ENCODE measurements at places on chromosomes 11 and 22. TPM values are rescaled to one million over a fixed set of nuclear protein-coding genes. Genes with fewer than 3 reads are reported as not detected.

GRCh38 chr11:665704-666281 is 28.7 kb downstream of the DRD4 start:
- H3K27me3 ChIP-seq, result no peaks in the 10 kb centered on the region
- no peaks in the 10 kb centered on the region for H3K4me1 ChIP-seq
- no peak for DNase-seq
- H3K4me3 ChIP-seq, result no peak overlapping the region
- H3K36me3 ChIP-seq, result peaks cover 15% of the 10 kb centered on the region
- H3K27ac ChIP-seq, result no peak overlapping the region

GRCh38 chr11:25432376-25432775 is 899.6 kb upstream of the ANO3 start:
- no peaks in the 10 kb centered on the region for H3K4me1 ChIP-seq
- no peaks in the 10 kb centered on the region for H3K27me3 ChIP-seq
- no peak overlapping the region for H3K4me3 ChIP-seq
- H3K36me3 ChIP-seq, result no peaks in the 10 kb centered on the region
- DNase-seq, result no peak

GRCh38 chr11:29251738-29252137 is 765.1 kb downstream of the KCNA4 start:
- H3K27me3 ChIP-seq, result no peaks in the 10 kb centered on the region
- H3K4me1 ChIP-seq, result no peaks in the 10 kb centered on the region
- no peak overlapping the region for H3K27ac ChIP-seq
- no peak for DNase-seq

- no peaks in the 10 kb centered on the region for H3K4me1 ChIP-seq
- no peak overlapping the region for H3K4me3 ChIP-seq
- no peaks in the 10 kb centered on the region for H3K27me3 ChIP-seq
- DNase-seq, result no peak
- H3K27ac ChIP-seq, result no peak overlapping the region
Observed at GRCh38 chr11:29879560-29879959, 137.3 kb downstream of the KCNA4 start.

- H3K27ac ChIP-seq, result peak overlapping the region; percentile 80
- H3K4me3 ChIP-seq, result peak overlapping the region; percentile 93
- H3K36me3 ChIP-seq, result peaks cover 9% of the 10 kb centered on the region
- peak; percentile 42 for DNase-seq
Observed at GRCh38 chr11:119316016-119316728, 758 bp downstream of the MCAM start.

GRCh38 chr22:18075720-18076497 is 1.9 kb upstream of the PEX26 start:
- peaks cover 21% of the 10 kb centered on the region for H3K4me1 ChIP-seq
- no peaks in the 10 kb centered on the region for H3K27me3 ChIP-seq
- H3K36me3 ChIP-seq, result no peaks in the 10 kb centered on the region
- no peak overlapping the region for H3K4me3 ChIP-seq
- DNase-seq, result peak; percentile 92
- H3K27ac ChIP-seq, result no peak overlapping the region

GRCh38 chr11:11983427-11983826 is 25.0 kb downstream of the DKK3 start:
- DNase-seq, result no peak
- H3K27me3 ChIP-seq, result no peaks in the 10 kb centered on the region
- no peak overlapping the region for H3K4me3 ChIP-seq
- H3K27ac ChIP-seq, result no peak overlapping the region
- H3K36me3 ChIP-seq, result peaks cover 2% of the 10 kb centered on the region

- H3K4me1 ChIP-seq, result peaks cover 14% of the 10 kb centered on the region
- no peaks in the 10 kb centered on the region for H3K27me3 ChIP-seq
- H3K27ac ChIP-seq, result no peak overlapping the region
- no peak overlapping the region for H3K4me3 ChIP-seq
- no peaks in the 10 kb centered on the region for H3K36me3 ChIP-seq
Observed at GRCh38 chr11:45213316-45213665, 66.9 kb downstream of the PRDM11 start.

- no peak overlapping the region for H3K27ac ChIP-seq
- H3K36me3 ChIP-seq, result no peaks in the 10 kb centered on the region
- no peaks in the 10 kb centered on the region for H3K27me3 ChIP-seq
- no peaks in the 10 kb centered on the region for H3K4me1 ChIP-seq
- DNase-seq, result no peak
- H3K4me3 ChIP-seq, result no peak overlapping the region
Observed at GRCh38 chr22:46114518-46115387, 35.6 kb upstream of the PPARA start.

DNA sequence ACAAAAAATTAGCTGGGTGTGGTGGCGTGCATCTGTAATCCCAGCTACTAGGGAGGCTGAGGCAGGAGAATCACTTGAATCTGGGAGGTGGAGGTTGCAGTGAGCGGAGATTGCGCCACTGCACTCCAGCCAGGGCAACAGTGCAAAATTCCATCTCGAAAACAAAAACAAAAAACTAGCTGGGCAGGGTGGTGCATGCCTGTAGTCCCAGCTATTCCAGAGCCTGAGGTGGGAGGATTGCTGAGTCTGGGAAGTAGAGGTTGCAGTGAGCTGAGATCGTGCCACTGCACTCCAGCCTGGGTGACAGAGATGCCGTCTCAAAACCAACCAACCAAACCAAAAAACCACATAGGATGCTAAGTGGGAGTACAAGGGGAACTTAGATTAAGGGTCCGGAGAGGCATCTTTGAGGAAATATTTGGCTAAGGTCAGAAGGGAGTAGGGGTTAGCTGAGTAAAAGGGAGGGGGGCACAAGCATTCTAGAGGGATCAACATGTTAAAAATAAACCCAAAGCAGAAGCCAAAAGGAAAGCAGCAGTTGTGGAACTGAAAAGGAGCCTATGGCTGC is 10.2 kb downstream of the PHF5A start:
- no peak for DNase-seq
- H3K36me3 ChIP-seq, result peaks cover 14% of the 10 kb centered on the region
- H3K4me1 ChIP-seq, result no peaks in the 10 kb centered on the region
- no peaks in the 10 kb centered on the region for H3K27me3 ChIP-seq
- H3K4me3 ChIP-seq, result no peak overlapping the region

DNA sequence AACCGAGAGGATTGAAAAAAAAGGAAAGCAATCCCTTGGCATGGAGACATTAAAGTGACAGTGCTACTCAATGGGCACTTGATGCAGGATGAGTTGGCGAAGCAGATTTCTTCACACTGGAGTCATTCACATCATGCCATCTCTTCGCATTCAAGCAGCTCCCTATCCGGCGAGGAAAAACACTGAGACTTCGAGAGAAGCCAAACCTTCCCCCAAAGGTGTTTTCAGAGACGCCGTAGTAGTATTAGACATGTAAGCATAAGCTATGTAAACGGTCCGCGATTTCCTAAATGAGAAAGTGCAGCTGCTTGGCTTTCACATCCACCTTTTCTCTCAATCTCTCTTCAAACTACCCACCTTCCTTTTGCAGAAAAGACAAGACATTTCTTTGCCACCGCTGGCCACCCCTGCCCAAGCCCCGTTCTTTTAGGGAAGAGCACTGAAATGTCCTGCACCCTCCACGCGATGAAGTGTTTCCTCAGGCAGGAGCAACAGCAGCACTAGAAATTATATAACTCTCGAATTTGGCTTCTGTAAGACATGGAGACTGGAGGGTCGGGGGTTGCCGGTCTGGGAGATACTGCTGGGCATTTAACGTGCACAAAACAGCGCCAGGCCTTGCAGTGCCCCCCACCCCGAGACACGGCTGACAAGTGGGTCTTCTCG is at the start of gene DLG2:
DLG2 (minus strand) TSS at position 13 of the 666 bp plus-strand sequence.
- peak; percentile 55 for DNase-seq
- H3K36me3 ChIP-seq, result peaks cover 4% of the 10 kb centered on the region
- peaks cover 16% of the 10 kb centered on the region for H3K4me1 ChIP-seq
- peaks cover 2% of the 10 kb centered on the region for H3K27me3 ChIP-seq
- peak within 1 kb of the TSS; percentile 69 for H3K4me3 ChIP-seq

- no peak overlapping the region for H3K27ac ChIP-seq
- H3K4me1 ChIP-seq, result peaks cover 31% of the 10 kb centered on the region
- no peaks in the 10 kb centered on the region for H3K27me3 ChIP-seq
- H3K36me3 ChIP-seq, result no peaks in the 10 kb centered on the region
- no peak overlapping the region for H3K4me3 ChIP-seq
Observed at GRCh38 chr22:19527861-19528417, 3.7 kb upstream of the CLDN5 start.

DNA sequence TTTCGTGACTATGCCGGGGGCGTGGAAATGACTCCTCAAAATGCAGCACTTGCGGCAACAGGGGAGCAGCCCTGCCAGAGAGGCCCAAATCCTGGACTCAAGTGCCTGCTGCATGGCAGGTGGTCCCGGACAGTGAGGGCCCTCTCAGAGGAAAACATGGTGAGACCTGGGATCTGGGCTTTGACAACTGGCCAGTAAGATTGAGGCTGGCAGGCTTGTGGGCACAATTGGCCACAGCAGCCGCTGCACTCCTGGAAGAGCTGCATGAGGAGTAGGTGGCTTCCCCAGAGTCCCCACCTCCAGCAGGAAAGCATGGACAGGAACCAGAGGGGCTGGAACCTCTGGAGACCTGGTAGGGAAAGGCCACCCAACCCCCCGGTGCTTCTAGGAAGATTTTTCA is 13.4 kb downstream of the LINC01488 start:
- DNase-seq, result no peak
- peaks cover 29% of the 10 kb centered on the region for H3K4me1 ChIP-seq
- H3K27ac ChIP-seq, result peak overlapping the region; percentile 72
- H3K4me3 ChIP-seq, result no peak overlapping the region

DNA sequence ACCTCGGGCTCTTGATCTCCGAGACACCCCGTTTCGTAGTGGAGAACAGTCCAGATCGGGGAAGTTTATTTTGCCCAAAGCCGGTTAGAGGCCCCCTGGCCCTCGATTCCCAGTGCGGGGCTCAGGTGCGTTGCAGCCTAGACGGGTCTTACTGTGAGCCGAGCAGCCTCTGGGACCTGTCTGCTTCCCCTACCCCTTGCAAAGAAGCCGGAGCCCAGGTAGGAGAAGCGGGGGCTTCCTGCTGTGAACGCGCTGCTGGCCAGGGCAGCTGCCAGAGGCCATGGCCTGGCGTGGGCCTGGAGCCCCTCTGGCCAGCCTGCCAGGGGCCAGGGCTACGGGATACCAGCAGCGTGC is 621 bp downstream of the TSPO start:
- peak overlapping the region; percentile 52 for H3K4me3 ChIP-seq
- peak overlapping the region; percentile 39 for H3K27ac ChIP-seq
- H3K4me1 ChIP-seq, result peaks cover 3% of the 10 kb centered on the region
- H3K27me3 ChIP-seq, result no peaks in the 10 kb centered on the region
- DNase-seq, result peak; percentile 16
- no peaks in the 10 kb centered on the region for H3K36me3 ChIP-seq

GRCh38 chr22:45896153-45896951 is 80.6 kb downstream of the WNT7B start:
- no peaks in the 10 kb centered on the region for H3K4me1 ChIP-seq
- DNase-seq, result no peak
- H3K27me3 ChIP-seq, result peaks cover 2% of the 10 kb centered on the region
- H3K4me3 ChIP-seq, result no peak overlapping the region
- H3K36me3 ChIP-seq, result no peaks in the 10 kb centered on the region

DNA sequence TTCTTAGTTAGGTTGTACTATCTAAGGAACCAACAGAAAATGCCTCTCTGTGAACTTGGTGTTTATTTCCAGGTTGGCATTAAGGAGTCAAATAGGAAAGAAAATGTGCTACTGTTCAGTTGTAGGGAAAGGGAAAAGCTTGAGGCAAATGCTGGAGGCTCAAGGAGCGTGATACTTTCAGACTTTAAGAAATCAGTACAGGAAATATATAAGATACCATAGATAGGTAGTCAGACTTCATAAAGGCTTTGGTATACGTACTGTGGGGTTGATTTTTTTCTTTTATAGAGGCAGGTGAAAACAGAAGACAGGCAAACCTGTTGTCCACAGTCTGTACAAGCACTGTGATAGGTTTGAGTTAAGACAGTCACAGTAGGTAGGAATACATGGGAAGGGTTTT is 30.8 kb downstream of the EP300 start:
- no peak overlapping the region for H3K4me3 ChIP-seq
- no peaks in the 10 kb centered on the region for H3K27me3 ChIP-seq
- H3K36me3 ChIP-seq, result peaks cover 9% of the 10 kb centered on the region
- peak; percentile 8 for DNase-seq
- H3K4me1 ChIP-seq, result peaks cover 3% of the 10 kb centered on the region
- no peak overlapping the region for H3K27ac ChIP-seq

DNA sequence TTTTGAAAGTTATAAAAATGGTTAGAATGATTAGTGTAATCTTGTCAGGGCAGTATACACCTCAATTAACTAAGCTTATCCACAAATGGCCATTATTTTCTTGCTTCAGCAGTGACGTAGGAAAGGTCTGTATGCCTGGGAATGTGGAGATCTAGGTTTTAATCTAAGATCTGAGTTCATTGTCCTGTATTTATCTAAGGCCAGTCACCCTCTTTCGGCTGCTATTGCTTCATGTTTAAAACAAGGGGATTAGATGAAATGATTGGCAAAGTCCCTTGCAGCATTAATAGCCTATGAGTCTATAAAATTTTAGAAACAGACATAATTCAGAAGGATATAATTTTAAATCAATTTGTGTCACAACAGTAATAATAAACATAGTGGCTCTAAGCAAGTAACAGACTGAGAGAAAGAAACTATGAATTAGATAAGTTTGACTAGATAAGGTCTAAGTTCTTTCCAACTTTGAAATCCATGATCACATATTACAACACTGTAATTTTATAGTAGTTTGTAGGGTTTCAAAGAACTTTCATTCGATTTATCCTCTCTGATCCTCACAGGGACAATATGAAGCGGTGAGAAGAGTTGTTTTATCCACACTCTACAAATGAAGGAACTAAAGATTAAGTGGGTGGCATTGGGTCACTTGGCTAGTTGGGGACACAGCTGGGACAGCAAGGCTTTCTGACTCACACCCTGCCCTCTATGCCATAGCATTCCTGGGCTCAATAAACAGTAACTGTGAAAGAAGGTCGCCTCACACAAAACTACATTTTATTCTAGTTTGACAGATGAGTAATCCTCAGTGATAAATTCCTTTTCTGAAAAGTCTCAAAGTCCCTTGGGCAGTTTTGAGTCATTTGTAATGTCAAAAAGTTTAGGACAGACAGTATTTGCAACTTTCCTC is 60.6 kb upstream of the RDX start:
- no peak overlapping the region for H3K4me3 ChIP-seq
- peaks cover 11% of the 10 kb centered on the region for H3K4me1 ChIP-seq
- peak; percentile 56 for DNase-seq

- no peak overlapping the region for H3K4me3 ChIP-seq
- H3K27me3 ChIP-seq, result no peaks in the 10 kb centered on the region
- H3K27ac ChIP-seq, result no peak overlapping the region
- no peaks in the 10 kb centered on the region for H3K4me1 ChIP-seq
Observed at GRCh38 chr11:86403458-86403857, 28.8 kb downstream of the CCDC81 start.

- no peak for DNase-seq
- no peaks in the 10 kb centered on the region for H3K4me1 ChIP-seq
- H3K27me3 ChIP-seq, result no peaks in the 10 kb centered on the region
- no peak overlapping the region for H3K4me3 ChIP-seq
- no peaks in the 10 kb centered on the region for H3K36me3 ChIP-seq
- no peak overlapping the region for H3K27ac ChIP-seq
Observed at GRCh38 chr11:105689631-105690030, 79.8 kb downstream of the GRIA4 start.

GRCh38 chr11:70428701-70429427 is 30.5 kb downstream of the CTTN start:
- no peak overlapping the region for H3K4me3 ChIP-seq
- no peaks in the 10 kb centered on the region for H3K4me1 ChIP-seq
- no peak overlapping the region for H3K27ac ChIP-seq
- no peak for DNase-seq
- no peaks in the 10 kb centered on the region for H3K27me3 ChIP-seq

FADS1 gene
- polyA plus RNA-seq, result 125 TPM

MS4A7 gene
- 0.04 TPM for polyA plus RNA-seq

C11orf42 gene
- polyA plus RNA-seq, result not detected

CASP1 gene
- polyA plus RNA-seq, result 1.4 TPM

BLID gene
- polyA plus RNA-seq, result 0.12 TPM

SLC6A5 gene
- not detected for polyA plus RNA-seq

OR52E8 gene
- polyA plus RNA-seq, result not detected

SEC14L6 gene
- polyA plus RNA-seq, result 0.04 TPM

HIKESHI gene
- 59.6 TPM for polyA plus RNA-seq
